DMS79 (cell line): ENCODE measurements at places on chromosomes 6 and 20.

DNA sequence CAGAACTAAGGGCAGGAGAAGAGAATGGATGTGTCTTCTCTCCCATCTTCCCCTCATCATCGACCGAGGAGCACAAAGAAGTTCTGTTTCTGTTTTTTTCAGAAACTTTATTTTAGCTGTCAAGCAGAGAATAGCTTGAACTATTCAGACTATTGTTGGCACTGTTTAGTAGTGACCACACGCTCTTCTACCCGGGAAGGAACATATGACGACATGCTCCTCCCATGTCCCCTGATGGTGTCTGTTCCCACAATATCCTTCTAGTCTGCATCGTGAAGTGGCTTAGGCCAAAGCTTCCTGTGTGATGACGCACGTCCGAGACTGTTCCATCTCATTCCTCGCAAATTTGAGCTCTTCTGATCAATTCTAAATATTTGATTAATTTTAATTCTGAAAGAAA is 27.2 kb upstream of the KIF25 start:
- DNase-seq = no peak

- DNase-seq = no peak
Measured at GRCh38 chr6:101516578-101516977, 123.1 kb downstream of the GRIK2 start.

GRCh38 chr6:15823838-15824414 is 161.1 kb upstream of the DTNBP1 start:
- DNase-seq = no peak

GRCh38 chr6:139028215-139028657 is 309 bp upstream of the ABRACL start:
- no peak for DNase-seq
